ENCODE measurements at places on chromosomes 13 and 19.

DNA sequence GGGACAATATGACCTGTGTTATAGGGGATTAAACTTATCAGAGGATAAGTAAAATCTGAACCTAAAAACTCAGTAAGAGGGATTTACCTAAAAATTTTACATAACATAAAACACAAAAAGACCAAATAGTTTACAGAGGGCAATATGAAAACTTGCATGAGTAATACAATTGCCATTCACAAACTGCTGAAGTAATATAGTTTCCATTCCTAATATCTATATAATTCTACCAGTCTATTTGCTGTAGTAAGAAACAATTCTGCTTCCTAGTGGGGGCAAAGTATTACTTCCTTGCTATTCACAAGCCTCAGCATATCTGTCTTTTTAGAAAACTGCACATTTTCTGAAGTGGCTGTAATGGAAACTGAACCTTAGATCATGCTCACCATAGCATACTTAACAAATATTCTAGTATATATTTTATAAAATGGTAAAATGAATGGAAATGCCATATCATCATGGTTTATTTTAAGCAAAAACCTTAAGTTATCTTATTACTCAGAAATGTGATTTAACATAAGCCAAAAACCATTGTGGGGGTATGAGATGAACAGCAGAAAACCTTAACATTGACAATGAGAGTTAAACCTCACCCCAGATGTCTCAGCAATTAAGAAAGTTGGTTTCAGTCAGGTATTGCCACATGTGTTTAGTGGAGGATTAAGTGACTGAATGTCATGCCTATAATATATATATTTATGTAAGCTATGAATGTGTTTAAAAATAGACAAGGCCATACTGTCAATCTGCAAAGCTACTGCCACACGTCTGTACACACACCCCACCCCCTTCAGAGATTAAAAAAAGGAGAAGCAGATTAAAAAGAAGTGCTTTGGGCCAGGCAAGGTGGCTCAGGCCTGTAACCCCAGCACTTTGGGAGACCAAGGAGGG is 136.8 kb downstream of the MIPEP start:
- DNase-seq = no peak

- no peak for DNase-seq
Observed at GRCh38 chr13:87147076-87147475, 524.1 kb upstream of the SLITRK5 start.

DNA sequence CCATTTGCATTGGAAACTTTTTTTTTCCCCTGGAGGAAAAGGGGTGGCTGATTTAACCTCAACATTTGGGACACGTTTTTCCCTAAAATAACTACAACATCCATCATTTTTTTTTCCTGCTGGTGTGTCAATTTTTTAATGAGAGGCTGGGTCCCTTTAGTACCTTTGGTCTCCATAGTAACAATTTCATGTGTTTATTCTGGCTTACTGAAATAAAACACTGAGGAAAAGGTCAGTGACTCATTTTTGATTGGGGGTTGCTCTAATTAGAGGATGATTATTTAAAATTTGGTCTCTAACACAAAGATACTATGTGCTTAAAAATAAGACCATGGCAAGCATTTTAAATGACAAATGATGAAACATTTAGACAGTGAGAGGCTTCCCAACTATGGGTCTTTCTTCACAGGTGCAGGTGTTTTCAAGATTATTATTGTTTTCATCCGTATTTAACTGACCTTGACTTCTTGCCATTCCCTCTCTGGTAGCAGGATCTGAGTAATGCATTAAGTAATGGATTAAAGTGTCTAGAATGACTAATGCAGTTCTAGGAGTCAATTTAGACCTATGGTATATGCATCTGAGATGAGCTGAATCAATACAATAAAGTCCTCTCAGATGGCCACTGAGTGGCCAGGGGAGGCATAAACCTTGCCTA is 406.4 kb downstream of the KCNRG start:
- DNase-seq = no peak

DNA sequence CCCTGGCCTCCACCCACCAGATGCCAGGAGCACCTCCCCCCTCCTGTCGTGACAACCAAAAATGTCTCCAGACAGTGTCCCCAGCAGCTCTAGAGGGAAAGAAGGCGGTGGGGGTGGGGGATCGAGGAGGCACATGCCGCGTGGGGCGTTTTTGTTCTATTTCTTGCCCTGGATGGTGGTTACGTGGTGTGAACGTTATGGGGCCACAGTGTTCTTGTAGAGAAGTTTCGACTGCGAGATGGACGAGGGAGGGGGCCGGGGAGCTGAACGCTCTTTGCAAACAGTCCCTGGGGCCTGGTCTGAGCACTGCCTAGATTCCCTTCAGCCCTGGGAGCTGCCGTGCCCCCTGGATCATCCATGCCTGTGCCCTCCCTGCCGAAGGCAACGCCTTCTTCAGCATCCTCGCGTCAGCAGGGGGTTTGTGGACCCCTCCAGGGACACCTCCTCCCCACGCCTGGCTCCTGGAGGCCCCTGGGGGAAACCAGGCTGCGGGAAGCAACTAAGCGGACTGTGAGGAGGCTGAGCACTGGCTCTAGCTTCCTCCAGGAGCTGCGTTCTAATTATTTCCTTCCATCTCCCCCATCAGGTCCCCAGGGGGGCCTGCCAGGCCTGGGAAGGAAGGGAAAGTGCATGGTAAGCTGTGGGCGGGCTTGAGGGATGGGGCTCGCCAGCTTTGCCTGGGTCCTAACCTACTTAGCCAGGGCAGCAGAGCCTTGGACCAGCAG is 131.5 kb downstream of the IER2 start:
- DNase-seq = no peak

GRCh38 chr19:37243206-37243632 is 25.2 kb downstream of the ZNF383 start:
- no peak for DNase-seq

GRCh38 chr13:41978007-41978406 is 17.1 kb upstream of the VWA8 start:
- no peak for DNase-seq

DNA sequence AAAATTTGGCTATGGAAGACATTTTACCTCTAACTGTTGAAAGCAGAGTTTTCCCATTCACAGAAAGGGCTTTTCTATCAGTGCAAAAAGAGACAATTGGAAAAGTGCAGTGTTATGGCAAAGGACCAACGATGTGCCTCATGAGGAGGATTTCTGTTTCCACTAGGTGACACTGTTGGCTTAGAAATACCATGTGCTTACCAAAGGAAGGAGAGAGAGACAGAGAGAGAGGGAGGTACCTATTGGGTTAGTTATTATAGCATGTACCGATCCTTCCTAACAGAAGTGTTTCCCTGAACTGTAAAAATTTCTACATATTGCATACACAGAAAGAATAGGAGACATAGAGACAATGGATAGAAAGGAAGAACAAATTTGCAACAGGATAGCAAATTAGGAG is 23.9 kb upstream of the PSG4 start:
- DNase-seq = no peak

DNA sequence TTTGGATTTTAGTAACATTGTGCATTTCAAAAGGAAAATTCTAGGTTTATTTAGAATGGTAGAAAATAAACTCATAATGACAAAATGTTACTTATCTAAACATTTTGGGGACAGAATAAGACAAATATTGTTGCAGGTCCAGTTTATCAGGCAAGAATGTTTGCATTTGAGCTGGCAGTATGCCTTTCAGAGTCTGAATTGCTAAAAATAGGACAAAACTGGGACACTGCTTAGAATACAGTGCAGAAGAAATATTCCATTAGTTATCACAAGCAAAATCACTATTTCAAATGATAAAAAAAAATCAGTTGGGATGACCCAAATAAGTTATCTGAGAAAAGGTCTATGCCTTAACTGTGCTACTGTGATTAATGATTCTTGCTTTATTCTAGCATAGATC is 870.3 kb upstream of the MIR17HG start:
- DNase-seq = no peak

DNA sequence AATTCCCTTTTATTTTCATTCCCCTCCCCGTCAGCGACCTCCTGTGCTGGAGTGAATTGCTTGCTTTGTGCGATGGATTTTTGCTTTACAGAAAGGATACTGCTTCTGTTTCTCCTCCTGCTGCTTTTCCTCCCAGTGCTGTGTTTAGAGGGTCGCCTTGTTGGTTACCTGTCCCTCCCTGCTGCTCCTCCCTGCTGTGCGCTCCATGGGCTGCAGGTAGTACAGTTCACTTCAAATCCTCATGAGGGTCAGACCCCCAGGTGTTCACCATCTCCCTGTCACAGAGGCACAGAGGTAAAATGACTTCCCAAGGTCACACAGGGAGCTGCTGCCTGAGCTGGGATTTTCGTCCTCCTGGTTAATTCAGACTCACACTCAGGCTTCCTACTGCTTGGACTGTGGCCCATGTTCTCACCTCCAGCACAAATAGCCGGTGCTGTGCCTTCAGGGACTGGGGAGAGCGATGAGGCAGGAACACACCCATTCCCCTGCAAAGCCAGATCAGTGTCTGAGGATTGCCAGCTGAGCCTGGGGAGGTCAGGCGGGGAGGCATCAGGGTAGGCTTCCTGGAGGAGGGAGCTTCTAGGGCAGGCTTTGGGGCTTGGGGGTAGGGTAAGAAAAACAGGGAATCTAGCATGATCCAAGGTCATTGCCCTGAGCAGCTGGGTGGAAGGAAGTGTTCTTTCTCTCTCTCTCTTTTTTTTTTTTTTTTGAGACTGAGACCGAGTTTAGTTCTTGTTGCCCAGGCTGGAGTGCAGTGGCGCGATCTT is 14.4 kb downstream of the BICRA start:
- DNase-seq = no peak

- DNase-seq = no peak
Observed at GRCh38 chr19:14559916-14560775, 11.7 kb downstream of the NDUFB7 start.

DNA sequence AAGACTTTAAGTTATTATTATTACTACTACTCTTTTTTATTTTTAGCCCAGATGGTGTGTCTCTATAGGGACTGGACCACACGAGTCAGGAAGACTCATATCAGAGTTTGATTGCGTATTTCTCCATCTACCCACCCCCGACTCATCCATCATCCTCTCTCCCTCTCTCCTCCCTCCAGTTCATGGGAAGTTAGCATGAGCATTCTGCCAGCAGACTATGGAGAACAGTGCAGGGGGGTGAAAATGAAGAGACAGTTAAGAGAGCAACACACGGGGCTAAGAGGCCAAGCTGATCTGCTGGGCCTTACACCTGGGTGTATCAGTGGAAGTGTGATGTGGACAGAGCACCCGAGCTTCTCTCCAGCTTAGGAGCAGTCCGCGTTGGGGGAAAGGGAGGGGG is 95.0 kb downstream of the UQCRFS1 start:
- DNase-seq = no peak

DNA sequence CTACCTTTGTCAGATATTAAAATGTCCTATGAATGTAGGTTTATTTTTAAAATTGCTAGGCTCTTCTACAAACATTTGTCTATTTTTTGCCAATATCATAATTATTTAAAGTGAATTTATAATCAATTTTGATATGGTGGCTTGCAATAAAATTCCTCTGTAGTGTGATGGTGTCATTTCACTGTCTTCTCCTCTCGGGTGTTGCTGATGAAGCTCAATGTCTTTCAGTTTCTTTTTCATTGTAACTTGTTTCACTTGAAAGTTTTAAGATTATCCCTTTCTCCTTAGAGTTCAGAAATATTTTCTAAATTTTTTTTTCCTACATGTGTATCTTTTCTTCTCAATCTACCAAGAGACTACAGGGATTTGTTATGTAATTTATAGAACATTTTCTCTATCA is 267.1 kb upstream of the EDNRB start:
- no peak for DNase-seq

- DNase-seq = no peak
Observed at GRCh38 chr19:50362656-50363424, 2.6 kb downstream of the NAPSA start.

- DNase-seq = no peak
Observed at GRCh38 chr19:46211201-46211881, 18.2 kb upstream of the IGFL1 start.

DNA sequence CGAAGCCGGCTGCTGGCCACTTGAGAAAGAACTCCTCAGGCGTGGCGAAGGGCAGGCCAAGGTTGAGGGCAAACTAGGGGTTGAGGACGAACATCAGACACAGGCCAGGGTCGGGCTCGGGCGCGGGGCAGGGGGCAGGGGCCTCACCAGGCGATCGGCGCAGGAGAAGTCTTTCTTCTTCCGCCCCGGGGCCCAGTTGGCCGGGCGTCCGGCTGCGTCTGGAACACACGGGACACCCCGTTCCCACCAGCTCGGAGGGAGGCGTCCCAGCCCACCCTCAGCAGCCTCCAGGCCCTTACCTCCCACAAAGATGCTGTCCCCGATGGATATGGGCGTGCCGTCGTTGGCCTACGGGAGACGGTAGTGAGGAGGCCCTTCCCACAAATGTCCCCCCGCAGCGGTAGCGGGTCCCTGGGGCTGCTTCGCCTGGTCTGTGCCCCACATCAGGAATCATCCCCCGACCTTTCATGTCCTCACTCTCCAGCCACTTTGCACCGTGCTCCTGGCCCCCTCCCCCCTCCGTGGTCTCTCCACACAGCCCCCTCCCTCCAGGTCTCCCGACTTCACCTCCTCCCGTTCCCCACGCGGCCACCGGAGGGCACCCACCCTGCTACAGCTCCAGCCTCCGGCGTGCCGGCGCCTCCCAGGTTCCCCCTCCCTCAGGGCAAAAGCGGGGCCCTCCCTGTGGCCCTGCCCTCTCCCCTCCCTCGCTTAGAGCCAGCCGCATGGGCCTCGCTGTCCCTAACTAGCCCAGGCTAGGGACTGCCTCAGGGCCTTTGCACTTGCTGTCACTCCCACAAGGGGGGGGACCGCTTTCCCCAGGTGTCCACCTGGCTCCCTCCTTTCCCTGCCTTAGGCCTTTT is 4.8 kb downstream of the PNKP start:
- no peak for DNase-seq

DNA sequence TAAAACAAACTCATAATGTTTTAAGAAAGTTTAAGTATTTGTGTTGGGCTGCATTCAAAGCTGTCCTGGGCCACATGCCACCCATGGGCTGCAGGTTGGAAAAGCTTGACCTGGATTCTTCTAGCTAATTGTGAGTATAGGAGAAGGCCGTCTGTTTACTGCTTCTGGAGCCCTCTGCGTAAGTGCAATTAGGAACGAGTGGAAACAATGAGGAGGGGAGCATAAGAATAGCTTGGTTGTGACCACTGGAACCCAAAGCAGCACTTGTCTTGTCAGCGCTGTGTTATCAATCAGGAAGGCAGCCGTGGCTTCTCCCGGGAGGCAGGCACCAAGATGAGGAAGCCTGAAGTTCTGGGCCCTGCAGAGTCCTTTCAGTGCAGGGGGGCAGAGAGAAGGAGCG is 110.4 kb upstream of the MBNL2 start:
- DNase-seq = no peak

DNA sequence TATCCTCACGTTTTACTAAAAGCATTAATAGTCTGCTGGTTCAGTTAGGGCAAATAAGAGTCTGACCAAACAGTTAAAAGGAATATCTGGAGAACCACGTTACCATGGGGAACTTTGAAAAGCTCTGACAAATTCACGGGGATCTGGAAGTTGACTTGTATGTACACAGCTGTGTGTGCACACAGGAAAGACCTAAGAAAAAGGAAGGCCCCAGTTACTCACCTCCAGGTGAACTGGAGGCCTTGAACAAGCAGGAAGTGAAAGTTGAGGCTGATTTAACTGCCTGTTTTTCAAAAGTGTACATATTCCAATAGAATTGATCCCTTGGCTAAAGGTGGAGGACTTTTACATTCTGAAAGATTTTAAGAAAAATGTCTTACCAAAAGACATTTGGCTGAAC is 1891.6 kb upstream of the PCDH20 start:
- no peak for DNase-seq
